ENCODE measurements at places on chromosomes 2 and 18. TPM values are rescaled to one million over a fixed set of nuclear protein-coding genes. Genes with fewer than 3 reads are reported as not detected.

The CPLX4 gene
- total RNA-seq = not detected

- H3K36me3 ChIP-seq = no peaks in the 10 kb centered on the region
- no peaks in the 10 kb centered on the region for H3K4me1 ChIP-seq
- peaks cover 9% of the 10 kb centered on the region for H3K27me3 ChIP-seq
- no peak overlapping the region for H3K4me3 ChIP-seq
- no peak overlapping the region for H3K27ac ChIP-seq
These were observed 190.0 kb downstream of the NAPG start for GRCh38 chr18:10715791-10716190.

- no peaks in the 10 kb centered on the region for H3K36me3 ChIP-seq
- H3K27me3 ChIP-seq = no peaks in the 10 kb centered on the region
- no peak overlapping the region for H3K4me3 ChIP-seq
- no peaks in the 10 kb centered on the region for H3K4me1 ChIP-seq
These were observed 72.2 kb downstream of the MAP2 start for GRCh38 chr2:209495855-209496585.

DNA sequence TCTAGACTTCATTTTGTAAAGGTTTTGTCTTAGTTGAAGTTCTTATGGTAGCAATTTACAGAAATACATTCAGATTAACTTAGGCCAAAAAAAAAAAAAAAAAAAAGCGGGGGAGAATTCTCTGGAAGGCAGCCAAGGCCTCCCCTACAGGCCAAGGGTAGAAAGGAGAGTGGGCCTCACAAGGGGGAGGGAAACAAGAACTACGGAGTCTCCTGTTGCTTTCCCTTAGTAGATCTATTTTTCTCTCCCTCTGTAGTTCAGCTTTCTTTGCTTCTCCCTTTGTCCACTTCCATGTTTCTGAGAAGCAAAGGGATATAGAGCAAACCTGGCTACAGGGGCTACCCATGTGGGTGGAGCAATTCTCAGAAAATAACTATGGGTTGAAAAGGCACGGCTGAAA, 2.4 kb upstream of the STK11IP start:
- no peak overlapping the region for H3K4me3 ChIP-seq
- peaks cover 12% of the 10 kb centered on the region for H3K4me1 ChIP-seq
- no peak for DNase-seq
- no peaks in the 10 kb centered on the region for H3K36me3 ChIP-seq

GRCh38 chr2:45732946-45733345, 81.5 kb downstream of the PRKCE start:
- no peak for DNase-seq
- no peaks in the 10 kb centered on the region for H3K36me3 ChIP-seq
- H3K27ac ChIP-seq = no peak overlapping the region
- peaks cover 6% of the 10 kb centered on the region for H3K4me1 ChIP-seq
- no peaks in the 10 kb centered on the region for H3K27me3 ChIP-seq

The IL37 gene
- total RNA-seq = not detected

- DNase-seq = no peak
- H3K4me1 ChIP-seq = no peaks in the 10 kb centered on the region
- no peaks in the 10 kb centered on the region for H3K36me3 ChIP-seq
These were observed 124.8 kb upstream of the TACR1 start for GRCh38 chr2:75324141-75324540.

DNA sequence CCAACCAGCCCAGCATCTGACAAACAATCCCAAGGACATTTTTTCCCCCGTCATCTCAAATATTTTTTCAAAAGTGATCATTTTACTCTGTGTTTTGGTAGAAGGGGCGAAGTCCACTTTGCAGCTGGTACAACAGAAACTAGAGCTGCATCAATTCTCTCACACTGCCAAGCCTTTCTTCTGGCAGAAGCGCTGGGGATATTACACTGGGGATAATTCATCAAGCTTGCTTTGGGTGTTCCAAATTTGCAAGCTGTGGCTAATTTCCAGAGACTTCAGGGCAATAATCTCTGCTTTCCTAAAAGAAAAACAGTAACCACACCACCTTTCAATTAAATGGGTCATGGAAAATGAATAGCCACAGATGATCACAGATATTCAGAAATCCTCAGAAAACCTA, 238.3 kb downstream of the SLC8A1 start:
- H3K27ac ChIP-seq = no peak overlapping the region
- H3K4me3 ChIP-seq = no peak overlapping the region
- no peaks in the 10 kb centered on the region for H3K36me3 ChIP-seq
- no peak for DNase-seq

The CFAP65 gene
- not detected for total RNA-seq

DNA sequence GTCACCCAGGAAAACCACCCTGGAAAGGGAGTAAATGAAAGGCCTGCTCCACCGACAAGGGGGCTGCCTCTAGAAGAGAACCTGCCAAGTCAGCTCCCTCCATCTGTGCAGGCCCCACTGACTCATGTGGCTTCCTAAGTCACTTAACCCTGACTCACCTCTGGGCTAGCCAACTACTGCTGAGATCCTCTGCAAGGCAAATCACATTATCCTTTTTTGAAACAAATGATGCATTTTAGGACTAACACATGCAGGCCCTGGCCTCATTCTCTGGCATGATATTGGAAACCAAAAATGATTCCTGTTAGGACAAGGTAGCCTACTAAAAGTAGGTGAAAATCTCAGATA, 474.6 kb downstream of the EPHA4 start:
- H3K27me3 ChIP-seq = peaks cover 5% of the 10 kb centered on the region
- H3K4me3 ChIP-seq = no peak overlapping the region
- H3K27ac ChIP-seq = no peak overlapping the region
- no peaks in the 10 kb centered on the region for H3K36me3 ChIP-seq
- no peak for DNase-seq

The RETREG2 gene
- total RNA-seq = 69.3 TPM
